ENCODE measurements at places on chromosomes 2 and 18.

- DNase-seq = no peak
These were observed 10.3 kb upstream of the MALT1 start for GRCh38 chr18:58660915-58661314.

DNA sequence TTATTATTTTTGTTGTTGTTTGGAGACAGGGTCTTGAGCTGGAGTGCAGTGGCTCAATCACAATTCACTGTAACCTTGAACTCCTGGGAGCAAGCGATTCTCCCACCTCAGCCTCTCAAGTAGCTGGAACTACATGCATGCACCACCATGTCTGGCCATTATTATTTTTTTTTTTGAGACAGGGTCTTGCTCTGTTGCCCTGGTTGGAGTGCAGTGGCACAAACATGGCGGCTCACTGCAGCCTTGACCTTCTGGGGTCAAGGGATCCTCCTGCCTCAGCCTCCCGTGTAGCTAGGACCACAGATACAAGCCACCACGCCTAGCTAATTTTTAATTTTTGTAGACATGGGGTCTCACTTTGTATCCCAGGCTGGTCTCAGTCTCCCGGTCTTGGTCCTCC is 20.0 kb upstream of the XPO1 start:
- no peak for DNase-seq

GRCh38 chr18:73707035-73707434 is 440.6 kb downstream of the FBXO15 start:
- DNase-seq = no peak

DNA sequence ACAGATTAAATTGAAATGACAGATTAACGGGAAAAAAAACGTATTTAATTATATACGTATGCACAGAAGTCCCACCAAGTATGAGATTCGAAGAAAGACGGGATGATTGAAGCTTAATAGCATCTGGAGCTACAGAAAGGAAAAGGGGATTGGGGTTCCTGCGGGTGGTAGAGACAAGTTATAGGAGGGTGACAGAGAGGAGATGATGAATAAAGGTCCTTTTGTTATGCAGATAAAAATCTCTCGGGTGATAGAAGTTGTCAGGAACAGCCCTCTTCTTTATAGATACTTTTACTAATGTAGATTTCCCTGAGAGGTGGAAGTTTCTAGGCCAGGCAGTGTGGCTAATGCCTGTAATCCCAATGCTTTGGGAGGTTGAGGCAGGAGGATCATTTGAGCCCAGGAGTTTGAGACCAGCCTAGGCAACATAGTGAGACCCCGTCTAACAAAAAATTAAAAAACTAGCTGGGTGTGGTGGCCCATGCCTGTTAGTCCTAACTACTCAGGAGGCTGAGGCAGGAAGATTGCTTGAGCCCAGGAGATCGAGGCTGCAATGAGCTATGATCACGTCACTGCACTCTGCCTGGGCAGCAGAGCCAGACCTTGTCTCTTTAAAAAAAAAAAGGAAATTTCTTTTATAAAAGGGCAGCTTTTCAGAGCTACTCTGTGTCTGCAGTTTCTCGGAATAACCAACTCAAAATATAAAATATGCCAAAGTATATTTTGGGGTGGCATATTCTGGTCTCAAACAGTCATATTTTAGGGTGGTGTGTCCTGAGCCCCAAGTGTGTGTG is 113.0 kb downstream of the STPG4 start:
- no peak for DNase-seq

Measured in tibial artery (tissue), 4 donors.